Placental pericyte (primary cell): ENCODE measurements at places on chromosomes 2 and 18. TPM values are rescaled to one million over a fixed set of nuclear protein-coding genes. Genes with fewer than 3 reads are reported as not detected.

DLGAP1 gene
- total RNA-seq = 0.43 and 3.1 TPM in 2 replicates

VWA3B gene
- total RNA-seq = not detected in 2 replicates

RGPD4 gene
- total RNA-seq = under 0.01 TPM in 1 of 2 replicates, not detected in the other

SPC25 gene
- 0.44 and 7.6 TPM in 2 replicates for total RNA-seq

NOSTRIN gene
- under 0.01 and 1.0 TPM in 2 replicates for total RNA-seq

NEU2 gene
- not detected in 2 replicates for total RNA-seq

ALMS1 gene
- 12.0 and 30.2 TPM in 2 replicates for total RNA-seq

SERPINB12 gene
- total RNA-seq = not detected in 2 replicates

CPO gene
- not detected in 2 replicates for total RNA-seq

LRRTM1 gene
- not detected in 2 replicates for total RNA-seq

EVA1A gene
- total RNA-seq = 36.5 and 51.3 TPM in 2 replicates

ASB1 gene
- 42.2 and 57.6 TPM in 2 replicates for total RNA-seq

SLC9A4 gene
- not detected in 2 replicates for total RNA-seq

BCL11A gene
- 0.88 and 1.6 TPM in 2 replicates for total RNA-seq

CCDC150 gene
- total RNA-seq = 3.7 and 18.6 TPM in 2 replicates

ELOA2 gene
- not detected in 2 replicates for total RNA-seq
